Activated CD4-positive, alpha-beta T cell treated with anti-CD3 and anti-CD28 coated beads, Interleukin-2, amount 50 U/mL, for 24 hours (primary cell): ENCODE measurements at places on chromosomes 1 and 21.

- no peak for DNase-seq
These were observed 24.3 kb upstream of the PCP4 start for GRCh38 chr21:39842741-39843459.

- DNase-seq = no peak
These were observed 86.8 kb upstream of the SERBP1 start for GRCh38 chr1:67517046-67517445.

DNA sequence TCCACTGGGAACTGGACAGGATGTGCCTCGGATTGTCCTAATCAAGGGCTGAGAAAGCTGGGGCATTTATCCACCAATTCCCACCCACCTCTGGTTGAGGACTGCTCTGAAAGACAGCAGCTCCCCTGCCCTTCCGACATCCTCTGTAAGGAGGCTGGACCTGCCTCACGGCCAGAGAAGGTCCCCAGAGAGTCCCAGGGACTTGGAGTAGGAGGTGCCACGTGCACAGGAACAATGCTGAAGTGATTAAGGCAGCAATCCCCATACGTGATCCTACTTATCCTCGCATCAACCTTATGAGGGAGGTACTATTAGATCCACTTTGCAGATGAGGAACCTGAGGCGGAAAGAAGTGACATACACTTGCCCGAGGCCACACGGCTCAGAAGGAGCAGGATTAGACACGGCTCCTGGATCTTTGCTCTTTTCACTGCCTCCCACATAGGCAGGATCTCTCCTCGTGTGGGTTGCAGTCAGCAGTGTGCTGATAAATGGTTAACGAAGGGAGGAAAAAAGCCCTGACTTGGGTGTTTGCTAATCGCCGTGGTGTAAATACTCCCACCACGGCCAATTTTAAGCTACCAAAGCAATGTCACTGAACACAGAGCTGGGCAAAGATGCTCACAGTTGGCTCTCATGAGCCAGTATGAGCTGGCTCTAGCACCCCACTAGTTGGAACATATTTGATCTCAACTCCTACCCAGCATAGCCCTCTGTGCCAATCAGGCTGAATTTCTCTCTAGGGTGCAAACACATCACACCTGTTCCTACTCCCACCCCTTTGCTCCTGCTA lies 18.6 kb upstream of the LDLRAP1 start:
- DNase-seq = no peak

- no peak for DNase-seq
These were observed 23.6 kb downstream of the SYF2 start for GRCh38 chr1:25208561-25209222.

- no peak for DNase-seq
These were observed 19.1 kb upstream of the PDE4B start for GRCh38 chr1:65773391-65774123.

DNA sequence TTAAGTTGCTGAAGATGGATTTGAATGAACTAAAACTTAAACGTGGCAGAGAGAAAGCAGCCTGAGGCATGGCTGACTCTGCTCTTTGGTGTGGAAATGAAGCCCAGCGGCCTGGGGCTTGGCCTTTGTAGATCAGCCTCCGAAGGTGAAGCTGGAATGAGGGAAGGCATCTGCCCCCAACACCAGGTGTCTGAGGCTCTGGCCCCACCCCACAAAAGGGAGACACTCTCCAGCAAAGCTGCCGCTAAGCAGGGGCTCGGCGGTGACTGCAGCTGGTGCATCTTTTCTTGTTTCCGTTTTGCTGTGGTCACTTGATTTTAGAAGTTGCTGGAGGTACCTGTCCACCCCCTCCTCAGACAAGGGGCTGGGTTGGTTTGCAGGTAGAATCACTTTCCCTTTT lies 38.2 kb upstream of the NID1 start:
- no peak for DNase-seq
